Brain microvascular endothelial cell (primary cell): ENCODE measurements at places on chromosomes 13 and 19.

DNA sequence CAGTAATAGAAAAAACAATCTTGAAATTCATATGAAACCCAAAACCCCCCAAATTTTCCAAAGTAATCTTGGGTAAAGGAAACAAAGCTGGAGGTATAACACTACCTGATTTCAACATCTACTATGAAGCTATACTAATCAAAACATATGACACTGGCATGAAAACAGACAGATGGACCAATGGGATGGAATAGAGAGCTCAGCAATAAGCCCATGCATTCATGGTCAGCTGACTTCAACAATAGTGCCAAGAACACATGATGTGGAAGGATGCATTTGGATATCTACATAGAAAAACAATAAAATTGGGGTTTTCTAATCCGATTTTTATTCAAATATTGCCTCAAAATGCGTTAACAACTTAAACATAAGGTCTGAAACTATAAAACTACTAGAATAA is 32.2 kb upstream of the ZNF766 start:
- peak; percentile 6 for DNase-seq

GRCh38 chr13:105627270-105627669 is 908.2 kb downstream of the EFNB2 start:
- DNase-seq: peak; percentile 26

- DNase-seq: no peak
These were observed 4.5 kb upstream of the PRKD2 start for GRCh38 chr19:46721269-46722003.

GRCh38 chr19:57083711-57084110 is 36.1 kb upstream of the USP29 start:
- no peak for DNase-seq

DNA sequence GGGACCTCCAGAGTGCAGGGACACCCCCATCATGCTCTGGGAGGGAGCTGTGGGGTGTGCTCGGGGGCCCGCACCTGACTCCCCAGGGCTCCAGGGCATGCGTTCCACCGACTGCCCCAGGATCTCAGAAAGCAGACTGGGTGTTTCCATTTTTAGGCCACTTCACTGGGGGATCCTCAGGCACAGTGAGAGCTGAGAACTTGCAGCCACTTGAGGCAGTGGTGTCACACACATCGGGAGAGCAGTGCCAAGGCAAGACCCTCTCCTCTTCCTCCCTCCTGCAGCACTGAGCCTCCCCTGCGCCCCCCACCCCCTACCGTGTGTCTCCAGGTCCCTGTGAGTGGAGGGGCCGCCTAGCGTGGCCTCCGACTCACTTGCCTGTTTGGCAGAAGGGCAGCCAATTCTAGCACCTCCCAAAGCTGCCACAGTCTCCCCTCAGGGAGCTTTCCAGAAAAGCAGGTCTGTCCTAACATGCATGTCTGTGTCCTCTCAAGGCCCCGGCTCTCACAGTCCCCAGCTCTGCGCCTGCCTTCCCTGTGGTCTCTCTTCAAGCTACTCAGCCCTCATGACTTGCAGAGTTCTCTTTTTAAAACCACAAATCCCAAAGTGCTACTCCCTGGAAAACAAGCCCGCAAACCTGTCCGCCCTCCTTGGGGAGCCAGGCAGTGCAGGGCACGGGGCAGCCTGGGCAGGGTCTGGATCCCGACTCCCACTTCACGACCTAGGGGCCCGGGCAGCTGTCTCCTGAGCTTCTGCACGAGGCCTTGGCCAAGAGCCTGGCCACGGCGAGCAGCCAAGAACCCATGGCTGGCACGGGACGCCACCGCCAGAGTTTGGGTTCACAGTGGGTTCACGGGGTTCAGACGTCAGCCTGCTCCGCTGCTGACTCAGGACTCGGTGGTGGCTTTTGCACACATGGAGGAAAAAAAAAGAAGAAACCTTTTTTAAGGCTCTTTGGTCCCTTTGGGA is 94.1 kb downstream of the STK24 start:
- DNase-seq: peak; percentile 85

- no peak for DNase-seq
These were observed 79.7 kb downstream of the INSR start for GRCh38 chr19:7214324-7215089.

GRCh38 chr19:1992759-1993260 is 22.7 kb downstream of the BTBD2 start:
- DNase-seq: no peak

GRCh38 chr19:48656840-48657474 is 11.0 kb upstream of the CA11 start:
- DNase-seq: peak; percentile 74

DNA sequence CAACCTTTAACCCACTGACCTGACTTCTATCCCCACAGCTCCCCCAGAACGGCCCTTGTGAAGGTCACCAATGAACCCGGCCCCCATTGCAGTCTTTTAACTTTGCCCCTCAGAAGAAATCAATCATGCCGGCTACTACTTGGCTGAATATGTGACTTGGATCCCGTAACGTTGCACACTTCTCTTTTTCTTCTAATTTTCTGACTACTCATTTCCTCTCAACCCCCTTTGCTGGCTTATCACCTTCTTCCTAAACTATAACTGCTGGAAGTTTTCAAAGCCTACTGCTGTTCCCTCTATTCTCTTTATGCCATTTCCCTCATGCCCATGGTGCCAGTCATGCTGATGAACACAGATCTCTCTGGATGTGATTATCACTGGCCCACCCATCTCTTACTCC is 367.6 kb downstream of the DNAJC15 start:
- no peak for DNase-seq

- no peak for DNase-seq
These were observed 1498.1 kb downstream of the UQCRFS1 start for GRCh38 chr19:27714857-27715256.

- peak; percentile 20 for DNase-seq
These were observed 579.5 kb downstream of the UQCRFS1 start for GRCh38 chr19:28633319-28634018.

GRCh38 chr19:34818270-34818669 is 45.3 kb upstream of the ZNF599 start:
- DNase-seq: no peak

DNA sequence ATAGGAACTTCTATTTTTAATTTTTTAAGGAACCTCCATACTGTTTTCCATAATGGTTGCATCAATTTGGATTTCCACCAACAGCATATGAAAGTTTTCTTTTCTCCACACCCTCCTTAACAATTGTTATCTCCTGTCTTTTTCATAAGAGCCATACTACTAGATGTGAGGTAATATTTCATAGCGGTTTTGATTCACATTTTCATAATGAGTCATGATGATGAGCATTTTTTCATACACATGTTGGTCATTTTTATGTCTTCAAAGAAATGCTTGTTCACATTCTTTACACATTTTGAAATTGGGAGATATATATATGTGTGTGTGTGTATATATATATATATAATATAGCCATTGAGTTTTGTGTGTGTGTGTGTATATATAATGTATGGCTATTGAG is 420.3 kb upstream of the PCDH9 start:
- no peak for DNase-seq

DNA sequence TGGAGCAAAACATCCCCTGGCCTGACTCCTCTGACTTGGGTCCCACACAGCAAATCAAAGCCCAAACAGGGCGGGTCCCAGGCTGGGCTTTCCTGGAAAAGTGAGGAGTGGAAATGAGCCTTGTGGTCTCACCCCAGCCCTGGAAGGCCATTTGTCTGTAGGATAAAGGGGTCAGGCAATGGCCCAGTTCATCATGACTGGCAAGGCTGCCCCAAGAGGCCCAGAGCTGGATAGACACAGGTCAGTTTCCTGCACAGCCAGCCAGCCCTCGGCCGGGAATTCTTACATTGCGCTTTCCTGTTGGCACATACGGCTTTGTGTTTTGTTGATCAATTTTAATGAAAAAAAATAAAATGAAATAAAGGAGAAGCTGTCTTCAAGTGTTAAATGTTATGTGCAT is 174.3 kb downstream of the TSHZ3 start:
- no peak for DNase-seq

- DNase-seq: peak; percentile 15
These were observed 29.3 kb upstream of the ATP1A3 start for GRCh38 chr19:42023121-42023942.

GRCh38 chr13:100300708-100301107 is 211.8 kb downstream of the PCCA start:
- DNase-seq: no peak

DNA sequence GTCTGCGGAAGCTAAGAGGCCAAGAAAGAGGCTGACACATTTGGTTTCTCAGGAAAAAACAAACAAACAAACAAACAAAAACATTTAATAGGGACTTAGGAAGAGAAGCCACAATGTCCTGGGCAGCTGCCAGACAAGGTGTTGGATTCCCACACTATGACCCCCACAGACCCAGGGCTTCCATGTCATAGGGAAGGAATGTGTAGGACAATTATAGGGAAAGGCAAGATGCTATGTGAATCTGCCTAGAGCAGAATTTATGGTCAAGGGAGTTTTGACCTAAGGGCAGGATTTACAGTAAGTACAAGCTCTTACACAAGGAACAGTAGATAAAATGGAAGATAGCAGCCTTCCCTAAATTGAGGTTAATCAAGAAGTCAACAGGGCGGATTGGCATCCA is 9.1 kb upstream of the CDADC1 start:
- DNase-seq: no peak

DNA sequence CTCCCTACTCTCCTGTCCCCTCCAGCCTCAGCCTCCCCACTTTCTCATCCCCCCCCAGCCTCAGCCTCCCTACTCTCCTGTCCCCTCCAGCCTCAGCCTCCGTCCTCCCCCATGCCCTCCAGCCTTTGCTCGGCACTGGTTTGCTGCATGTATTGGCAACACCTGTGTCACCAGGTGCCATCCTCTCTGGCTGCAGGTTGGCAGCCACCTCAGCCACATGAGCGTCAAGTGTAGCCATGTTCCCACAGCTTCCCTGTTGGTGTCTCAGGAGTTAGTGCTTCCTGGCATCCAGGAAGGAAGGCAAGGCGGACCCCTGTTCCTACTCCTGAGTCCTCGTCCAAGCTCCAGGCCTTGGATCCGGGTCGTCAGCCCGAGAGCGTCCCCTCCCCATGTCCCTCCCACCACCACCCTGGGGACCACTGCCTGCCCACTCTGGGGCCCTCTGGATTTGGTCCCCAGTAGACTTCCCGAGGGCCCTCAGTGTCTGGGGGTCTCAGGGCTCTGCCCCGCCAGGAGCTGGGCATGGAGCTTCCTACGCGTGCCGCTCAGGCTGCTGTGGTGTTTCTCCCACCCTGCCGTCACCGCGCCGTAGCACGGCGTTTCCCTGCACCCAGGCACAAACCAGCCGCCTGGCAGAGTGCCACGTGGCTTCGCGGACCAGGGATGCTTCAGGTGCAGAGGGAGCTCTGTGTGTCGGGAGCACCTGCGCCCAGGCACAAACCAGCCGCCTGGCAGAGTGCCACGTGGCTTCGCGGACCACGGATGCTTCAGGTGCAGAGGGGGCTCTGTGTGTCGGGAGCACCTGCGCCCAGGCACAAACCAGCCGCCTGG is 128.3 kb upstream of the MCF2L start:
- no peak for DNase-seq

DNA sequence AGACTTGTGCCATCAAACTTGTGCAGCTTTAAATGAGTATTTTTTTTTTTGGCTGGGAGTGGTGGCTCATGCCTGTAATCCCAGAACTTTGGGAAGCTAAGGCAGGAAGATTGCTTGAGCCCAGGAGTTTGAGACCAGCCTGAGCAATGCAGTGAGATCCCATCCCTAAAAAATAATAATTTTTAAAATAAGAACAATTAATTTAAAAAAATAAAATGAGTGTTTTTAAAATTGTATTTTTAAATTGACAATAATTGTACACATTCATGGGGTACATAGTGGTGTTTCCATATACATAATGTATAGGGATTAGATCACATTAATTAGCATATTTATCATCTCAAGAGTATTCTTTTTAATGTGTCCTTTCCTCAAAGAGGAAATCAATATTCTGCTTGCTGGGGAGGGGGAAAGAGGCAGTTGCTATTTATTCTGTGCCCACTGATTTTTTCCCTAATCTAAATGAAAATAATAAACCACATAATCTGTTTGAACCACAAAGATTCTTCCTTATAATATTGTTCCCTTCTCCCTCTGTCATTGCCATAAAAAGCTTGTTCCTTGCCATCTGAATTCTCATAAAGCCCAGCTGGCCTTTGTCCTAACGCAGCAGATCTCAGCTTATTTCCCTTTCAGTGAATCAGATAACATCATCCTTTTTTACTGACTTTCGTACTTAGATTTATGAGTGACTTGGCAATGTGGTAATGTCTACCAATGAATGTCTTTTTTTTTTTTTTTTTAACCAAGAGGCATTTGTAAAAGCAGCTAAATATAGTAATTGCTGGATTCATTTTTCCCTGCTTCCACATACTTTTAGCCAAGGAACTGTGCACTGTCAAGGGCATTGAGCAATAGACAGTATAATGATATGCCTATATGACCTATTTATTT is 81.8 kb upstream of the RUBCNL start:
- DNase-seq: no peak

- DNase-seq: no peak
These were observed at the start of gene CFD for GRCh38 chr19:858868-859843. CFD (plus strand) TSS chr19:859664; CDS start chr19:859690, 26 bp downstream.

DNA sequence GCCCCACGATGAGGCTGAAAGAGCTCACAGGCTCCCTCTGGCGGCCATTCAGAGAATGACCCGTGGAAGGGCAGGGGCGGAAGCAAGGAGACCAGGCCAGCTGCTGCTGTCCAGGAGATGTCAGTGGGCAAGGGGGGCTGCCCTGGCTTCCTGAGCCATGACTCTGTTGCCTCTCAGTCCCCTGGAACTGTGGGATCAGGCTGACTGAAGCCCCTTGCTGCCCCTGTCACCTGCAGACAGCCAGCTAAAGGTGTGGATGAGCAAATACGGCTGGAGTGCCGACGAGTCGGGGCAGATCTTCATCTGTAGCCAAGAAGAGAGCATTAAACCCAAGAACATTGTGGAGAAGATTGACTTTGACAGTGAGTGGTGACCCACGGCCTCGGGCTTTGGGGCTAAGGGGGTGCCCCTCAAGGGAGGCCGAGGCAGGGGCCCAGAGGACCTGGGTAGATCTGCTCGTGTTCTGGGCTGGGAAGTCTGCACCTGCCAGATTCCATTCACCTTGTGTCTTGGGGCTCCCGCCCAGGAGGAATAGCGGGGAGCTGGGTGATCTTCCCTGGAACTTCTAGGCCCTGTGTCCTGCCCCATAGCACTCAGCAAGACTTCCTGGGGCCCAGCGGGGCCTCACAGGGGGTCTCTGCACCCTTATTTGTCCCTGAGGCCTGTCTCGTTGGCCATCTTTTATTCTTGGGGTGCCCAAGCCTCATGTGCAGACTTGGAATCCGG is 12.5 kb upstream of the ACTN4 start:
- peak; percentile 49 for DNase-seq

DNA sequence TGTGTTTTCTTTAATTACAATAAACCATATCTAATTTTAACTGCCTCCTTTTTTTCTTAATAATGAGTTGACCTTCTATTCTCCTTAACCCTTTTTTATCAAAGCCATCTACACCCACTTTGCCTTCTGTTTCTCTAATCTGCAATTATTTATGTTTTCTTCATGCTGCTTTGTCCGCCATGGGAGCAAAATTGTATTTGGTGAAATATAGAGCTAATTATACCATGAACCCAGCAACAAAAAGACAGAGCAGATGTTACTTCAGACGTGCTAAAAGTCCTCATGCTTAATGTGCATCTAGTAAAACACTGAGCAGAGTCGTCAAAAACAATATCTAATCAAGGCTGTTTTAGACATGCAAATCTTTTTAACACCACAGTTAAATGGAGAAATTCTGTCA is 264.7 kb downstream of the DACH1 start:
- DNase-seq: no peak
